ENCODE measurements at places on chromosomes 3 and 15.

GRCh38 chr3:152258448-152259393 lies 10.0 kb upstream of the MBNL1 start:
- no peak for DNase-seq

- no peak for DNase-seq
These were observed 2.2 kb downstream of the SMAD6 start for GRCh38 chr15:66704019-66704802.

DNA sequence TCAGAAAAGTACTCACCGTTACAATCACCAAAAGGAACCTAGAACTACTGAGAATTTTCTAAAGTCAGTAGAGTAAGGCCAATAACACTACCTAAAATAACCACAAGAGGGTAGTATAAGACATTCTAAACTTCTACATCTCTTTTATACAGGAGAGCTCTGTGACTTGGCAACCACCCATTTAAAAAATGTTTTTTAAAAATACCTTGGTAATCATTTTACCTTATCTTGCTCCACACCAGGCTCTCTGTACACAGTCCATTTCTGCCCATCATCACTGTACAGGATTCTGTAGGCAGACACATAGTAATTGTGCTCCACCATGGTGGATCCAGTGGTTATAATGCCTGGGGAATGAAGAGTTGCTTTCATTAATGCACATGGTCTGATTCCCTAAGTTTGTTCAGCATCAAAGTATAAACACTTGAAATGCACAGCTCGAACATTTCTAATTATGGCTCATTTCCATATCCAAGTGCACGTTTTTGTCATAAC lies 54.5 kb downstream of the ST3GAL6 start:
- DNase-seq: no peak

- no peak for DNase-seq
These were observed 15.8 kb upstream of the NFKBIZ start for GRCh38 chr3:101833446-101833974.

DNA sequence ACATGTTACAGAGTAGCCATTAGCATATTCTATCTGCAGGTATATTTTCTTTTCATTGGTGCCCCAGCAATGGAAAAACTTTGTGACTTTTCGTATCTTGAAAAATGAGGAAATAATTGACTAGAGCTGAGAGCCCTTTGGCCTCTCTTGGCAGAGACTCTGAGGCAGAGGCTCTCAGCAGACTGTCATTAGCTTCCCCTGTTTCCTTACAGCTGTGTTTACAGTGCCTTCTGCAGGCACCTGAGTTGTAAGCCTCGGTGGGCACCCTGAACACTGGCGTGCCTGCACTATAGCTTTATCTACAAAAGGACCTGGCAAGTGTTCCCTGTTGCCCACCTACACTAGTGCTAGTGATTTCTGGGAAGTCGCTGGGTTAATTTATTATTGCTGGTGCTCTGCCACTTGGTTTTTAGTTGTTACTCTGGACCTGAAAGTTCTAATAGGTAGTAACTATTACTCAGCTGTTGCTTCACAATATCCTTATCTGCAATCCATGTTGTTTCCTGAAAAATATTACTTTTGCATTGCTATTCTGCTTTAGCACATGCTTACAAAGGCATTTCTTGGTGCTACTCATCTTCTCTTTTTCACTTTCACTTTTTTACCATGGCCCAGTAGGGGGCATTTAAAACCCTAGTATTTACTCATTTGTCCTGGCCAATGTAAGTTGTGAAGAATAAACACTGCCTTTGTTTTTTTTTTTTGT lies 7.8 kb upstream of the GPR171 start:
- no peak for DNase-seq

- no peak for DNase-seq
These were observed 44.5 kb downstream of the SYNM start for GRCh38 chr15:99149366-99149765.

- DNase-seq: no peak
These were observed 24.4 kb downstream of the P3H2 start for GRCh38 chr3:190096345-190096744.

GRCh38 chr3:57234613-57235575 lies 7.4 kb downstream of the APPL1 start:
- DNase-seq: no peak
